ENCODE measurements at places on chromosomes 12 and 14.

DNA sequence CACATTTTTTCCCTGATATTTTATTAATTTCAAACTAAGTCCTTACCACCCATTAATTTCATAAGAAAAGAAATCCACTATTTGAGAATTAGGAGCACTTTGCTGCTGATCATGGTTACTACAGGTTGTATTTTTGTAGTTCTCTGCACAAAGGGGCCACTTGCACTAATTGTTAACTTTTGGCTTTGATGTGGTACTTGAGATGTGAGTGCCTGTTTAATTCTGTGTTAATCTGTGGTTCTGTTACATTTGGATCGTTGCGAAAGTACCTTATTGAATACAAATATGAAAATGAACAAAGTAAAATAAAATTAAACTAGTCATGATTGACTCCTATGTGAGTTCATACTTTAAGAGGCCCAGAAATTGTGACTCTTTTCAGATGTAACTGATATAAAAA, 374.9 kb upstream of the RGS6 start:
- DNase-seq = no peak

DNA sequence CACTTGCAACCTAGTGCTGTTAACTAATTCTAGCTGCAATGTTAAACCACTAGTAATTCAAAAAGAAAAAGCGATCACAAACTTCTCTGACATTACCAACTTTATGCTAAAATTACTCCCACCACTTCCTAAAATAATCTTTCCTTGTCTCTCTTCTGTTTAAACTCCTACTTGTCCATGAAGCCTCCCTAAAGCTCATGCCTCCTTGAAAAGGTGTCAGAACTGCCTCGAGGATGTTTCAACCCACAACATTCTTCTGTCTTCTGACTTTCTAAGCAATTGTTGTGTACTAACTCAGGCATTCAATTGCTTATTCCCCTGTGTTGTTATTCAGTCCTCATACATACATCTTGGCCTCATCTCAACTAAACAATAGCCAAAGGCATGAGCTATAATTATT, 5.9 kb downstream of the GNPTAB start:
- no peak for DNase-seq

DNA sequence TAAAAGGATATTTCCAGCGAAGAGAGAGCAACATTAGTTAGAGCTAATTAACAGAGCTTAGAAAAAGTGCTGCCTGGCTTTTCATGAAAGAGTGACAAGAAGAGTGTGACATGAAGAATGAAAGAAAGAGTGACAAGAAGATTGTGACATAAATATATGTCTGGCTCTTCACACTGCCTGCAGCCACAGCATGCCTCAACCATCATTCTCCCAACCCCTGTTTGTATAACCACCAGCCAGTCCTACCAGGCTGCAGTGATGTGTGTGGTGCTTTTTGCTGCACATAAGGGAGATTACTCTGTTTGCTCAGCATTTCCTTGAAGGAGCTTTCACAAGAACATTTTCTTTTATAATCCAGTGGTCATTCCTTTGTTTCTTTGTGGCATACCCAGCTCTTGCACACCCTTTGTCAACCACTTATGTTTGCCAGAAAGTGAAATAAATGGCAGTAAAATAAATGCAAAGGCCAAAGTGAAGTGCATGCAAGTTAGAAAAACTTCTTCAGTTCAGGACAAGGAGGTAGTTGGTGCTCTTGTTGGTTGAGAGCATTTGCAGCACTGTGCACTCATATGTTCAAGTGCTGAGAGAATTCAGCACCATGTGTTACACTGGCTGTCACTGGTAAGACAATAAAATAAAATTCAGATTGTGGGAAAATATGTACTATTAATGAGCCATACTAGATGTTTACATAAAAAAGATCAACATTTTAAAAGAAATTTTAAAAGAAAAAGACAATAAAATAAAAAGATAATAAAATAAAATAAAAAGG, 50.6 kb downstream of the KIF21A start:
- DNase-seq = no peak

DNA sequence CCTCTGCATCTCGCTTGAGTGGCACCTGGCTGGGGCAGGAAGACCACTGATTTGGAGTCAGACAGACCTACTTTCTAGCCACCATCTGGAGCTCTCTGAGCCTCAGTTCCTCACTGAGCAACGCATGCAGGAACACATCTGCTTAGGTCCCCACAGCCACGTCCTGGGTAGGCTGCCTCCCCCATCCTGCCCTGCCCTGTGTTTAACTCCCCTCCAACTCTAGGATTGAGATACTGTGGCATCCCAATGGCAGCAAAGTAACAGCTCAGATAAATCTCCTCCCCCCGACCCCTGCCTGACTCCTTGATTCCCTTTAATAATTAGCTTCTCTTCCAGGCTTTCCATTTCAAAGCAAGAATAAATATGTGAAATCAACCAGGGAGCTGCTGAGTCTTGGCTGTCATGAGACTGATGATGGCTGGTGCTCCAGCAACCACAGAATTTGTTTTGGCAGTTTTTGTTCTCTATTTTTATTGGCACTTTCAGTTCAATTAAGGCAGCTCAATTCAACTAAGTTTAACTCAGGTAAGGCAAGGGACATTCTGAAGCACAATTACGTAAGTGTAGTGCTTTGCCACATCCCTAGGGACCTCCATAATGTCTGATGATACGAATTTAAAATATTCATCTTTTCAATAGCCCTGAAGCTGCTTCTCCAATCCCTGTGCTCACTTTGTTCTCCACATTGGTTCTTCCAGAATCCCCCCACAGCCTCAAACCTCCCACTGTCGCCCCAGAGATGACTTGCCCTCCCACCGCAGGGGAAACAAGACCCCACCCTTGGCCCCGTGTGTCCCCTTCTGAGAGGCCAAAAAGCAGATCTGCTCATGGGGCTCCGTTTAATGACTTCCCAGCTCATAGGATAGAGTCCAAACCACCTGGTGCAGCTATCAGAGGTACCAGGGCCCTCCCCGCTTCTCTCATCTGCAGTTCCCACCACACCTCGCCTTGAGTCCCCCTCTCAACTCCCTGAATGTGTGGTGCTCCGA, 58.2 kb downstream of the ESR2 start:
- DNase-seq = no peak

DNA sequence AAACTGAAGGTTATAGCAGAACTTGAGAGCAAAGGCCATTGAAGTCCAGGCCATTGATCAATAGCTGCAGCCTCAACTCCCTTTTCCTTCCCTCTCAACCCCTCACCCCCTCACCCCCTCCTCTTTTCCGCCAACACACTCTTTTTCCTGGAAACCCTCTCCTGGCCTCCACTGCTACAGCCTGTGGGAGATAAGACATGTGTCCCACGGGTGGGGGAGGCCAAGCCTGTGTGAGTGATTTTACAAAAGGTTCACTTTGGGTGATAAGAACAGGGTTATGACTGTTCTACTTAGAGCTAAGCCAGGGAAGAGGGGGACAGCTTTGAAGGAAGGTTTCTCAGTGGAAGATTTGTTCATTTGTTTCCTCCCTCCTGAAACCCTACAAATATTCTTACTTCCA, 9.2 kb upstream of the FGF23 start:
- no peak for DNase-seq

DNA sequence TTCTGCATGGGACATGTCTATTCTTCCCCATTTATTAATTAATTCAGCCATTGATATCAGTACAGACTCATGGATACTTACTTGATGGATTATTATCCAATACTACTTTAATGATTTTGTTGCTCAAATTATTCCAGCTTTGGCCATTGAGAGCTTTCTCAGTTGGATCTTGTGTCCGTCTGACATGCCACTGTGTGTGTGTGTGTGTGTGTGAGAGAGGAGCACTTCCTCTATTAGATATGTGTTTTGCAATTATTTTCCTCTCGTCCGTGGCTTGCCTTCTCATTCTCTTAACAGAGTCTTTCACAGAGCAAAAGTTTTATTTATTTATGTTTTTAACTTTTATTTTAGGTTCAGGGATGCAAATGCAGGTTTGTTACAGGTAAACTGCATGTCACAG, 194.2 kb downstream of the ADGRD1 start:
- DNase-seq = no peak

GRCh38 chr12:99053616-99054362, 408.7 kb downstream of the APAF1 start:
- DNase-seq = no peak

GRCh38 chr14:33163109-33163508, 224.4 kb downstream of the NPAS3 start:
- DNase-seq = no peak

DNA sequence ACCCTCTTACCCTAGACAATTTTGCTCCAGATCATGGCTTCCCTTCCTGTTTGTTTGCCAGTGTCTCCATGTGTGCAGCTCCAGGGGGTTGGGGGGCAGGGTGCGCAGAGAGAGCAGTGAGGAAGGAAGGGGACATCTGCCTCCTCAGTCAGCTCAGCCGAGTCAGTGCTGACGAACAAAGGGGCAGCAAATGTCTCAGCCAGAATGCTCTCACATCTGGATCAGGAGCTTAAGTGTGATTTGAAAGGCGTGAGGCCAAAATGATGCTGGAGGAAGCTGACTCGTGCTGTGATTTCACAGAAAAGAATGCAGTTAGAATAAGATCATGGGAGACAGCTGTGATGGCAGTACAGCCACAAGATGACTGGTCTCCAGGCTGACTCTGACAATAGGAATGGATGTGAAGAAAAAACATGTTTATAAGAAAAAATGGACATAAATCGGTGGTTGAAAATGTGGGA, 27.1 kb upstream of the CDK17 start:
- no peak for DNase-seq

DNA sequence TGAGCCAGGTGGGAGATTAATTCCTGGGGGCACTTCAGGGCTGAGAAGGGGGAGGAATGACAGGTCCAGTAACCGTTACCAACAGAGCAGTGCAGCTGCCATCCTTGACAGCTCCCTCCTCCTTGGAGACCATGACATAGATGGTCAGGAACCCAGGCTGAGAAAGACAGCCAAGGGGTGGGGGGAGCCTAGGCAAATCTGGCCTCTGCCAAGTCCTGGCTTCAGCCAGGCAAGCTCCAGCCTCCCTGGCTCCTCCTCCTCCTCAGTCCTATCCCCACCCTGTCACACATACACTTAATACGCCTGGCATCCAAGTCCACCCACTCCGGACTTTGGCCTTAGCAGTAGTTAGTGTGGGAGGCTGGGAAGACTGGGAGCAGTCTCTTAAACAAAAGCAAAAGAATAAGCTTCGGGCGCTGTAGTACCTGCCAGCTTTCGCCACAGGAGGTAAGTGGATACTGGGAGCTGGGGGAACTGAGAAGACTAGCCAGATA, at the start of gene RDH5:
Gene RDH5, plus strand, starts transcription at position 323 of the 494 bp plus-strand sequence. CDS start 792 bp downstream, outside the sequence.
- no peak for DNase-seq

DNA sequence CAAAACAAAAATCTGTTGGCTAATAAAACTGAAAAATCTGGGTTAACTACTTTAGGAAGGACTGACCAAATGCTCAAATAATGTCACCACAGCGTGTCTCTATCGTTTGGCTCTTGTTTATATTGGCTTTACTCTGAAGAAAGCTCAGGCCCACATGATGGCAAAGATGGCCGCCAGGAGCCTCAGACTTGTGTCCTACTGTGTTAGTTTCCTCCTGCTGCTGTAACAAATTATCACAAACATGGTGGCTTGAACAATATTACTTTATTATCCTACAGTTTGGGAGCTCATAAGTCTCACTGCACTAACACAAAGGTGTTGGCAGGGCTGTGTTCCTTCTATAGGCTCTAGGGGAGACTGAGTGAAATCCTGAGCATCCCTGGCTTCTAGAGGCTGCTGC, 303.0 kb downstream of the DAD1 start:
- no peak for DNase-seq

- DNase-seq = no peak
Observed at GRCh38 chr12:53709671-53710070, 17.6 kb downstream of the CALCOCO1 start.

DNA sequence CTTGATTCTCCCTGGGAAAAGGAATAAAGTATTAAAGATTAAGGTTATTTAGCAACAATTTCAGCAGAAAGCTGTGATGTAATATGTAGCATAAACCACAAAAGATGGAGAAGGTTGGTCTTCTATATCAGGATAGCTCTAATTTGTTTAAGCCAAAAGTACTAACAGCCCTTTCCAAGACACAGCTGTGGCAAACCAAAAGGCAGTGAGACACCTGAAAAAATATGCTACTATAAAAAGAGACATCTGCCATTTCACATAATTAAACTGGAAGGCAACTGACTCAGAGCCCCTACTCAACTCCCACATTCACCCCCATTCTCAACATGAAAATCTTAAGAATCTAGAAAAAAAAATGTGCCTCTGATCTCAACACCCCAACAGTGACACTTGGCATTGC, 390.2 kb upstream of the PRICKLE1 start:
- DNase-seq = no peak

GRCh38 chr14:73323896-73324399, 86.6 kb downstream of the PAPLN start:
- no peak for DNase-seq

- DNase-seq = no peak
Observed at GRCh38 chr14:26067786-26068459, 529.9 kb downstream of the NOVA1 start.

GRCh38 chr12:66804563-66804974, 125.7 kb upstream of the GRIP1 start:
- no peak for DNase-seq

DNA sequence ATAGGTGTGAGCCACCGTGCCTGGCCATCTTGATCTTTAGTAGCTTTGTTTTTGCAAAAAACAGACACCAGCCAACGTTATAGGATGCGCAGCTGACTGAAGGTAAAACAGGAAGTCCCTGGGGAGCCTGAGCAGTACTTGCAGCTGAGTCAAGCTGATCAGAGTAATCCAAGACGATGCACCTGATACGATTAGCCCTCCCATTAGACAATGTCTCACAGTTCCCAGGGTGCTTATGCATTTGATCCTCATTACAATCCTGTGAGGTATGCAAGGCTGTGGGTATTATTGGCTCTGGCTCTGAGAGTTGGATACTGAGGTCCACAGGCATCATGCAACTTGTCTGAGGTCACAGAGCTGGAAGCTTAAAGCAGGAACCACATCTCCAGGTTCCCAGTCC, 8.1 kb downstream of the KRT18 start:
- no peak for DNase-seq

GRCh38 chr12:44709166-44709565, 166.9 kb downstream of the NELL2 start:
- no peak for DNase-seq
